ENCODE measurements at places on chromosomes 4 and X.

DNA sequence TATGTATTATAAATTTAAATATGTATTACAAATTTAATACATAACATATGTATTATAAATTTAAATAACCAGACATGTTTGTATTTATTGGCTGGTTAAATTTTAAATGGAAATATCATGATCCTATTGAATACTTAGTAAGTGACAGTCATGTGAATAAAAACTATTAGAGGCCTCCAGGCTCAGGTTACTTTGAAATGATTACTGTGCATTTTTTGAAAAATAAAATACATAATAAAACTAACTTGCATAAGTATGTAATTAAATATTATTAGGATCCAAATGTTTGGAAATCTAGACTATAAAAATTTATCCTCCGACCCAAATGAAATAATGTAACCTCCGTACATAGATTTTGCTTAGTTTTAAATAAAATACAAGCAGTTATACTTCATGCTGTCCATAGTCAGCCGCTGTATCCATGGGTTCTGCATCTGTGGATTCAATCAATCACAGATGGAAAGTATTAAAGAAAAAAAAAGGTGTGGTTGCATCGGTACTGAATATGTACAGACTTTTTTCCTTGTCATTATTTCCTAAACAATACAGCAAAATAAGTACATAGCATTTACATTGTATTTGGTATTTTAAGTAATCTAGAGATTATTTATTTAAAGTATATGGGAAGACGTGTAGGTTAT lies 140.7 kb downstream of the WDFY3 start:
- no peak for DNase-seq

DNA sequence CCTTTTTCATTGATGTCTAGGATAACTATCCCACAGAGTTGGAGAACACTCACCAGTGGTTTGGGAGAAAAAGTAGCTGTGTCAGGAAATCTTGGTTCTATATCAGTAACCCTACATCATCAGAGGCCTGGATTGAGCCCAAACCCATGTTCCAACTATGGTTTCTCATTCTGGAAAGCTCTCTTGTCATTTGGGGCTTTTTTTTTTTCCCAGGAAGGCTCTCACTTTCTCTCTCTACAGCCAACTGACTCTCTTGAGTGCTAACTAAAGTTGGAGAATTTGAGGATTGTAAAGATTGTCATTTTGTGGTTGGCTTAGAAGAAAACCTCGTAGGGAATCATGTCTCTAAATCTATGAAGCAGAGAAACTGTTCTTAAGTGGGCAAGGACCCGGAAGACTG lies 228.2 kb upstream of the DIPK2B start:
- DNase-seq: no peak

DNA sequence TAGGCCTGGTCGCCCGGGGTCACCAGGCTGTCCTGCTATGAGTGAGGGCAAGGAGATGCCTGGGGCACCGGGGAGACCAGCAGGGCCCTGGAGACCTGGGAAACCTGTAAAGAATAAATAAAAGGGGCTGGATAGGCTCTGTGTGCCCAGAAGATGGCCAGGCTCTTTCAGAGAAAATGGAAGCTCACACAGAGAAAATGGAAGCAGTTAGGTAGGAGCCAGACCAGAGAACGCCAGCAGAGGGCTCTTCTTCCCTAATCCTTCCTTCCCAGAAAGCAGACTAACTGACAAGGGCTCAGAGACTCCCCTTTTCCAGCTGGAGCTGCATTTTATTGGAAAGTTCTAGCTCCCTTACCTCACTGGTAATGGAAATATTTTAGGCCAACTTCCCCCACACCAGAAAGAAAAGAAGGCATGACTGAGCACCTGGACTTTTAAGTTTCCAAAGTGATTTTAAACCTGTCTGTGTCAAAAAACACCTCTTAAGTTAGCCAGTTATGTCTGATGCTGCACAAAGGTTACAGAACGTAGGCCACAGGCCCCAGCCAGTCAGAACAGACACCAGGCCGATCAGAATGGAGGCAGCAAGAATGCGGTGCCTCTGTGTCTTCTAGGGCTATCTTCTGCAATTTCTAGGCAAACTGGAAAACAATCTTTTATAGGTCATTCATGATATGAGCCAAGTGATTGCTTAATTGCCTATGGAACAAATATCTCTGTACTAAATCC lies 74.0 kb downstream of the ATG4A start:
- no peak for DNase-seq

GRCh38 chr4:141346144-141346543 lies 125.4 kb downstream of the ZNF330 start:
- no peak for DNase-seq

GRCh38 chr4:71151054-71151453 lies 157.6 kb downstream of the DCK start:
- DNase-seq: no peak

- peak; percentile 7 for DNase-seq
Observed at GRCh38 chr4:80967346-80967745, 63.2 kb upstream of the BMP3 start.

DNA sequence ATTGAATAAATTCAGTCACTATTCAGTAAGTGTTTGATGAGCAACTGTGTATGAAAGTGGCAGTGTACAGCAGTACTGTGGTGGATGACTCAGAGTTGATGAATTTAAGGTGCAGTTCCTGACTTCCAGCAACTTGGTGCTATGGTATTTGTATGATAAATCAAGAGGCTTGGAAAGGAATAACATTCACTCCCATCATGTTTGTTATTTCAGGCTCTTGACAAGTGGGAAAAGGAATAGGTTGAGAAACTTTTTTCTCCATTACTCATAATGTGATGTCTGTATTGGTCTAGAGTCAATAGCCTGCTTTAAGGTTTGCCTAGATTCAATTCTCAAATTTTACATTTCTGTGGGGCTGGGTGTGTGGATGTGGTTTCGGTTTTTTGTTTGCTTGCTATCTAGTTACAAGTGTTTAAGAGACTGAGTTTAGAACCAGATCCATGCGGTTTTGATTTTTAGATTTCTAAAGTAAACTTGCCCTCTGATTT lies 35.1 kb upstream of the CYP2U1 start:
- peak; percentile 92 for DNase-seq

DNA sequence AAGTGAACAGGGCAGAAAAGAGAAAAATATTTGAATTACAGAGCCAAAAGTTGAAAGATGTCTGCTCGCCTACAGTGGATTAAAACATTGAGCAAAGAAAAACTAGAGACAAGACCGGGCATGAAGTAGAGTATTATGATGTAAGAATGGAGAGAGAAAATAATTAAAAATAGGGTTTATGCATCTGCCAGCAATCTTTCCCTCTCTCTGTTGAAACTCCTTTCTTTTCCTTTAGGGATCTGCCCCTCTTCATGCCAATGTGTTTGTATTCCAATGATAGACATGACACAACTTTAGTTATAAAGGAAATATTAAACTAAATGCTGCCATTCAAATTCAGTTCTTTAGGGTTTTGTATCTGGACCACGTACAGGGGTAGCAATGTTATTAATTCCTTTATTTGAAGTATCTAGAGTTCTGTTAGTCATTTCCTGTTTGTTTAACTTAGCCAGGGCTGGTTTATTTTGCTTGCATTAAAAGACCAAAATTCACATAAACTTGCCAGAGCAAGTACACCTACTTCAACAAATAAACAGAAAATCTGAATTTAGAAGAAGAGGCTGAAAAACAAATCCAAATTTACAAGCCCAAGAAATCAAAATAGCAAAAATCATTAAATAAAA lies 202.6 kb downstream of the SPOCK3 start:
- no peak for DNase-seq

DNA sequence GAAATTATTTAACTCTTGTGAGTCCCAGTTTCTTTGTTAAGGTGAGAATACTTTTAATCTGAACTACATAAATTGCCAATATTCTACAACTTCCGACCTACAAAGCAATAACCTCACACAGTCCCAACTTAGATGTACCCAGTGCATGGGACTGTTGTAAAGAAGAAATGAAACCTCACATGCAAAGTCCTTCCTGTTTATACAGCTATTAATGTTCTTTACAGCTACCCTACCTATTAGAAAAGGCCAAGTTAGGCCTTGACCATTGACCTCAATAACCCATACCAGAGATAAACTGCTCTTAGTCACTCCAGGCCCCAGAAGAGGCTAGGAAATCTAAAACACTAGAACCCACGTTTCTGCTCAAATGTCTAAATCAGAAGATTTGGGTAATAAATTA lies 920.1 kb upstream of the TENM3 start:
- no peak for DNase-seq

DNA sequence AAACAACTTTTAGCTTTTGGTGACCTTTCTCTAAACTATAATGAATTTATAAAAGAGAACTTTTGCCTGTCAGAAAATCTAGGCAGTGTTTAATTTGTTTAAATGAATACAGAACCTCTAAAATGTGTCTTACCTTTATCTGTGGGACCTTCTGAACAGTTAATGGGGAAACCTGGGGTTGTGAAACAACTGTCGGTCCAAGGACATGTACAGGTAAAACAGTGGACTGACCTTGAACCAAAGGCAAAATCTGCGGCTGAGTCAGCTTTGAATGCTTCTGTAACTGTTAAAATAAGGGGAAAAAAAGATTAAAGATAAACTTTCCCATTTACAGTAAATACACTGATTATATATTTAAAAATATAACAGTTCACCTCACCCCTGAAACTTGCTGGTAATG lies 65.1 kb downstream of the WNK3 start:
- no peak for DNase-seq

Data from GM04503 (cell line).